ENCODE measurements at places on chromosomes 1 and 21.

- DNase-seq = no peak
Measured at GRCh38 chr1:206506405-206507283, 687 bp upstream of the RASSF5 start.

GRCh38 chr1:100290291-100290690, 24.3 kb downstream of the RTCA start:
- DNase-seq = no peak

DNA sequence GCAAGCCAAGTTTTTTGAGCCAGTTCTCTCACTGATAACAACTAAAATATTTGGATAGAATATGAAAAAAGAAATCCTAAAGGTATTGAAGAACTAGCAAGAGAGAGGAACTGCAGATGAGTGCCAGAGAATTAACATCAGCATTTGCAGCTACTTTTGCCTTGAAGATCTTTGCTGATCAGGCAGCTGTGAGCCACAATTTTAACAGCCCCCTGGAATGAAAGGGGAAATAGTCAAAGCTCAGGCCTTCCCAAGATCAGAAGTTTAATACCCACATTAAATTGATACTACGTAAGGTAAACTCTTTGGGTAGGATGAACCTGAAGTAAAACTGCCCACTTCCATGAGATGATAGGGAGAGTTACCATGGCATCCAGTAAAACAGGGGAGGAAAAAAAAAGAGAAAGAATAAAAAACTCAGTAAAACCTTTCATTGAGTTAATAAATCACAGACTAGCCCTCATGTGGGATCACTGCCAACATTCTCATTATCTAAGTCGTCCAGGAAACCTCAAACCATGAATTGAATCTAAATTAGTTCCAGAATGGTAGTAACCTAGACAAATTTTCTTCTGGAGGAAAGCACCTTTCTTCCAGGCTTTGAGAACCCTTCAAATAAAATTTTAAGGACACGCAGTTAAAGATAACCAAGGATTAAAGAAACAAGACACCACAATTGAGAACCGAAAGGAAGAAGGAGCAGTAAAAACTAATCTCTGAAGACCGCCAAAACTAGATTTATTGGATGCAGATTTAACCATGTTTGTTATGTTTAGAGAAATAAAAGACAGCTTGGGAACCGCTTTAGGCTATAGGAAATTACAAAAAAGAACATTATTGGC, 28.3 kb downstream of the SCP2 start:
- peak; percentile 87 for DNase-seq

GRCh38 chr21:32869459-32869858, 97.9 kb upstream of the PAXBP1 start:
- DNase-seq = no peak

- no peak for DNase-seq
Measured at GRCh38 chr1:14925336-14926136, 228.0 kb upstream of the TMEM51 start.

- DNase-seq = no peak
Measured at GRCh38 chr1:114499478-114499877, 11.5 kb downstream of the TRIM33 start.

GRCh38 chr1:200226268-200226968, 183.4 kb downstream of the ZNF281 start:
- DNase-seq = no peak

DNA sequence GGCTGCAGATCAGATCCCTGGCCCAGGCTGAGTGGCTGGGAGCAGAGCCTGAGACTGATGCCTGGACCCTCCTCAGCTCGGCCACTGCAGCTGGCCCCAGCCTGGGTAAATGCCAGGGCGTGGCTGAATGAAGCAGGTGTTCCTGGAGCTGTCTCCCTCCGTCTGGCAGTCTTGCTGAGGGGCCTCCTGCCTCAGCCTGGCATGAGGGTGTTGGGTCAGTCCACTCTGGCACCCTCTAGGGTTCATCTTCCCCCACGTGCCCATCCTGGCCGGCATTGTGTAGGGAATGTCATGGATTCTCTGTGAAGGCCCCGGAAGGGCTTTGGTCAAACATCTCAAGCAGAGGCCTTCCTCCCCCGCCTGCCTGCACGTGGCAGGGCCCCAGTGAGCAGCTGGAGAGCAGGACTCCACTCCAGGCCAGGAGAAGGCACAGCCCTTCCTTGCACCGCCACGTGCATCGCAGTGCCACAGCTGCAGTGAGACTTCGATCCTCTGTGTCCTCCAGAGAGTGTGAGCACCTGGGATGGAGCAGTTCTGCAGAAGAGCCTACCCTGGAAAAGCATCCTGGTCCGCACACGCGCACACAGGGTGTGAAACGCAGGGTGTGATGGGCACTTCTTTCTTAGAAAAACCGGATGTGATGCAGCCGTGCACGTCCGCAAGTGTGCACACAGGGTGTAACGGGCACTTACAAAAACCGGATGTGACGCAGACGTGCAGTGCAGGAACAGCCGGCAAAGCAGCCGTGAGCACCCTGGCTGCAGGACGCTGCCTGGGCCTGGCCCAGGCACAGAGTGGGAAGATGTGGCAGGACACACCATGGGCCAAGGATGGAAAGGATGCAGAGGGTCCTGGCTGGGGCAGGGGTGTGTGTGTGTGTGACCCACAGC, 4.6 kb upstream of the KRTAP10-4 start:
- no peak for DNase-seq

DNA sequence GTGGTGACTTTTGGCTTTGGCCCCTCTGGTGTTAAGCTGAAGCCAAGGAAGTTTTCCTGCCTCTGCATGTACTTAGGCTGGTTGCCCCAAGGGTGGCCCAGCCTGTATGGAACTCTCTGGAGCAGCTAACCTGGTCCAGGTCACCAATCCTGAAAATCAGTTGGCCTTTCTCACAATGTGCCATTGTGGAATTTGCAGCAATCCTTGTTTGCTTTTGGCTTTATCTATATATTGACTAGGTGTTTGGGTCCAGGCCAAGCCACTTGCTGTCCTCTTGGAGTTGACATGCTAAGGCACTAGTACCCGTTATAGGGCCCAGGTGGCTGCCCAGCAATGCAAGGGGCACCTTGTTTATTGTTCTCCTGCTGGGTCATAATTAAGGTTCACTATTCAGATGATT, 124.6 kb downstream of the CAMTA1 start:
- DNase-seq = no peak

DNA sequence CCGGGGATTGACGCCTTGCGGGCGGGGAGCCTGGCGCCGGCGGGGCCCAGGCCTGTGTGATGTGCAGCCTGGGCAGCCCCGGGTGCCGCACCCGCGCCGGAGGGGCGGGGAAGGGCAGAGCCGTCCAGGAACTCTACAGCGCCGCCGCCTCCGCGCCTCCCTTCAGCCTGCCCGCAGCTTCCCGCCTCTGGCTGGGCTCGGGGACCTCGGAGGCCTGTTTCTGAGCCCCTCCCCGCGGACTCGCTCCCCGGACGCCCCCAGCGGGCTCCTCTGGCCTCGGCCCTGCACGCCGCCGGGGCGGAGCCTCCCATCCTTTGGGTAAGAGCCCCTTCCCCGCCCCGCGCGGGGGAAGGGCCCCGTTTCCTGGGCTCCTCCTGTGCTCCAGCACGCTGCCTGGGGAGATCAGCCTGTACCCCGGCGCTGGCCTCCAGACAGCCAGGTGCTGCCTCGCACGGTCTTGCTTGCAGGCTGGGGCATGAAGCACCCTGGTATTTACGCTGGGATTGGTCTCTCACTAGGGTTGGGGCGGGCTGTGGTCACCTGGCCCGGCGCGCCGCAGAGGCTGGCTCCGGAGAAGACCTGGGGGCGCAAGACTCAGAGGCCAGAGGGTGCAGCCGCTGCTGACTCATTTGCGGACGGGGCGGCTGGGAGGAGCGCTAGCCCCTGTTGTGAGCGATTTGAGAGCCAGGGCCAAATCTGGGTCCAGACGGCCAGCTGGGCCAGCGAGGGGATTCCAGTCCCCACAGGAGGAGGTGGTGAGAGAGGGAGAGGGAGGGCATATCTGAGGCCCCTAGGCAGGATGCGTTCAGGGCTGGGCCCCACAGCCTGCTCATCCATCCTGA, 5.7 kb upstream of the ACOT11 start:
- peak; percentile 4 for DNase-seq

GRCh38 chr1:203600782-203601513, 25.7 kb upstream of the ATP2B4 start:
- no peak for DNase-seq

DNA sequence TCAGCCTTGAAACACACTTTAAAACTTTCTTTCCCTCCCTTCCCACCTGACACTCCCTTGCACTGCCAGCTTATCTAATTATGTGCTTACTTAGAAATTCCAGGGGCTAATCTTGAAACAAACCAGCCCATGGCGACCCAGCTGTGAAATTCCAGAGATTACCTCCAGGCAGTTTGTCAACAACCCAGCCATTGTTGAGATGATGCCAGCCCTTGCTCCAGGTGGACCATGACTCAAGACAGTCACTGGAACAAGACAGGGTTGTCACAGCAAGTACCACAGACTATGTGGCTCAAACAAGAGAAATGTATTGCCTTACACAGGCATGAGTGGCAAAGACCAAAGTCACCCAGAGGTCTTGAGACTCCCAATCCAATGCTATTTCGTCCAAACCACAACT, 7.9 kb downstream of the FYB2 start:
- no peak for DNase-seq

DNA sequence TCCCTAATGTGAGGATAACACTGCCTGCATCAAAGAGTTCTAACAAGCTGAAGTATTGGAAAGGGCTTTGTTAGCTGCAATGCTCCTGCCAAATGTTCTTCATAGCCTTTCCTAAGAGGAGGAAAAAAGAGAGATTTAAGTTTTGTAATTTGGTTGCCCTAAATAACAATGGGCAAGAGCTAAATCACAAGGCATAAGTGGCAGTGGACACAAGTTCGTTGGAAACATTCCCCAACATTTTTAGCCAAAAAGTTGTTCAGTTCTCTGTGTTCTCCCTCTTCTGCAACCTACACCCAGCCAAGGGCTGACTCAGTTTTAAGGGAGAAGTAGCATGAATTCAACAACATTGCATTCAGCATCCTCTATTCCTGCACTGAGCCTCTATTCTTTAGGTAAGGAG, 2.6 kb upstream of the UQCRHL start:
- DNase-seq = no peak

DNA sequence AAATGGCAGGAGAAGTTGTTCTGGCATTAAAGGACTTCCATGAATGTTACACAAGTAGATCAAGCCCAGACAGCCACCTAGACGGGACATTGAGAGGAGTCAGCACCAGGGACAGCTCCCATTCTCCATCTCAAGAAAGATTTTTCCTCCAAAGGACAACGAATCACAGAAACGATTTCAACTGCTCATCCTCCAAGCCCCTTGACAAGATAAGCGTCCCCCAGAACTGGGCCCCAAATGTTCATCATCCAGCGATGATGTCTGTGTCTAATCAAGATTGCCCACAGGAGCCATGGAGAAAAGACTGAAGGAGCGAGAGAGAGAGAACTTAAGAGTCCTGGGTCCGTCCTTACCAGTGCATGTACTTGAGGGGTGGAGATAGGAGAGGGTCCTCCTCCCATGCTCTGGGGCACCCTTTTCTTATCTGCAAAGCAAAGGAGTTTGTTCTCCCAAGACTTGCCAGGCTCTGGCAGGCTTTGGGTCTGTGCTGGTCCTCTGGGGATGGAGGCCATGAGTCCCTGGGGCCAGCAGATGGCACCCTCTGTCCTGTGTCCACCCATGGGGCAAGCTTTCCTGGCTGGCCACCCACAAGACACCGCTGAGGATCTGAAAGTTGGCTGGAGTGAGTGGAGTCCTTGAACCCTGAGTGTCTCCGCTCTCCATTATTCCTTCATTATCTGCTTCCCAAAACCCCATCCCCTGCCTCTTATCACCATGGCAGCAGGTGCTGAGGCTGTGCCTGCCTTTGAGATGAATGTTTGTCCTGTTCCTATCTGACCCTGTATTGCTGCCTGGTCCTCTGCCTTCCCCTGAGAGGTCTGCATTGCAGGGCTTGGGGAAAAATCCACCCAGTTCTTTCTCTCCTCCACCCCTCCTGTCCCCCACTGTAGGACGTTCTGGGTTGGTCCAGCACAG, 164.6 kb downstream of the ACTL8 start:
- no peak for DNase-seq

- DNase-seq = no peak
Measured at GRCh38 chr1:214636436-214636835, 33.4 kb downstream of the CENPF start.

DNA sequence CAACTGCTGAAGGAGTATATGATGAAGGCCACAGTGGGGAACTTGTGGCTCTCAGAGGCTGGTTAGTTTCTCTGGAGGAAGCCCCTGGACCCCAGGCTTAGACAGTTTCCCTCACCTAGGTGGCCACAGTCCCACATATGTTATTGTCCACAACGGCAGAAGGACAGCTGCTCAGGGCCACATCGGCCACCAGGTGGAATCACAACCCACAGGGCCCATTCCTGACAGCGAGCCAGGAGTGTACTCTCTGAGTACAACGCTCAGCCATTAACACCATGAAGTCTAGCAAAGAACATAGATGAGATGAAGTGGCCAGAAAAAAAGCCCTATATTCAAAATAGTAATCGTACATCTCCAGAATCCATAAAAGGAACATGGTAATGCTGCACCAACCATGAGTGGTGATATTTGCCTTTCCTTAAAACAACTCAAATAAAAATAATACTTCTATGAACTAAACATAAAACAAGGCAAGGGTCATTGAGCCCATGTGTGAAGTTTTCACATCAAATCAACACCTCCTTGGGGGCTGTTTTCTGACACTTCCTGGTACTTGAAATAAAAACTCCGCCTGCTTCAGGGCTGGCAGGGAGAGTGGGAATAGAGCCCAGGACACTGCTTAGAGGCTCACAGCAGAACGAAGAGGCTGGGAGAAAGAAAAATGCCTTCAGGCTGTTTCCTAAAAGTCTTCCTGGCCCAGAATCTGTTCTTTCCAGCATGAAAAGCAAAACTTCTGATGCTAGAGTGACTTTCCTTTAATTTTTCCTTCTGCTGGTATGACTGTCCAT, 383.3 kb downstream of the HHAT start:
- DNase-seq = no peak

- no peak for DNase-seq
Measured at GRCh38 chr1:157181790-157182189, 43.6 kb upstream of the ETV3 start.

GRCh38 chr1:108570128-108570527, 10.2 kb downstream of the EEIG2 start:
- DNase-seq = no peak
